Renal cortex interstitium (tissue), 15 donors: ENCODE measurements at places on chromosomes 6 and 20. TPM values are rescaled to one million over a fixed set of nuclear protein-coding genes. Genes with fewer than 3 reads are reported as not detected.

MTCH1 gene
- polyA plus RNA-seq, result 167 TPM

DZANK1 gene
- polyA plus RNA-seq, result 7.2 TPM

CDYL gene
- 28.7 TPM for polyA plus RNA-seq

SLC22A7 gene
- 0.79 TPM for polyA plus RNA-seq

TAGAP gene
- 0.85 TPM for polyA plus RNA-seq

SERINC3 gene
- polyA plus RNA-seq, result 61.9 TPM

CHD6 gene
- polyA plus RNA-seq, result 55.3 TPM

C20orf141 gene
- not detected for polyA plus RNA-seq

AGPAT4 gene
- 26.5 TPM for polyA plus RNA-seq

TMEM244 gene
- not detected for polyA plus RNA-seq

NKX2-4 gene
- not detected for polyA plus RNA-seq

COL9A1 gene
- 39.5 TPM for polyA plus RNA-seq

WFDC10B gene
- polyA plus RNA-seq, result not detected

MYL9 gene
- polyA plus RNA-seq, result 220 TPM

CLIC5 gene
- polyA plus RNA-seq, result 184 TPM

RNF5 gene
- polyA plus RNA-seq, result 107 TPM
